Activated T-cell treated with anti-CD3 and anti-CD28 coated beads, Interleukin-2, amount 50 U/mL, for 1 hour (primary cell): ENCODE measurements at places on chromosomes 4 and X.

- DNase-seq, result no peak
Measured at GRCh38 chr4:125784741-125785140, 470.0 kb downstream of the FAT4 start.

DNA sequence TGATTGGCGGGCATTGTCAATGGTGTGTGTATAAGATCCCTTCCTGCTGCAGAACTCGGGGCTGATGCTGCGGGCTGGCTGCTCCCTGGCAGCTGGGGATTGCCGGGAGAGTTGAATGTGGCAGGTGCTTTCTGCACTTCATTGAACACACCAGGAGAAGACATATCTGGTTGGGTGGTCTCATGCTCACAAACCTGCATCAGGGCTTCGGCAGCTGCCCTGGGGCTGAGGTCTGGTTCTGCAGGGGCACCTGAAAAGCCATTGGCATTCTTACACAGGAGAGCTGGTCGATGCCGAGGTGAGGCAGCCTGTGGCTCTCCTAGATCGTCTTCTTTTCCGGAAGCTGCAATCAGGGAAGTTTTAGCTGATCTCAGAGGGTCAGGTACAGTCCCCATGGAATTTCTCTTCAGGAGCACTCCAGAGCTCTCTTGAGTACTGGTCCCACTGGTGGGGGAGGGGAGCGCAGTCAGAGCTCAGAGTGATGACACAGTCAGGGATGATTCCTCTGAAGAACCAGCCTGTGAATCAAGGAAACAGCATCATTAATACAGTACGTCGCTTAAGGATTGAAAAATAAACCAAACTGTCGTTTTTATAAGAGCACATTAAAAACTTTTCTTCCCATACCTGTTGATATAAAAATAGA lies 57.8 kb downstream of the GPRIN3 start:
- DNase-seq, result no peak

GRCh38 chr4:92106816-92107215 lies 196.9 kb upstream of the GRID2 start:
- no peak for DNase-seq

GRCh38 chr4:7062816-7063215 lies 5.0 kb downstream of the GRPEL1 start:
- no peak for DNase-seq

GRCh38 chr4:2795893-2796848 lies 3.3 kb downstream of the SH3BP2 start:
- DNase-seq, result peak; percentile 16

- no peak for DNase-seq
Measured at GRCh38 chrX:129695937-129696336, 41.2 kb upstream of the APLN start.

DNA sequence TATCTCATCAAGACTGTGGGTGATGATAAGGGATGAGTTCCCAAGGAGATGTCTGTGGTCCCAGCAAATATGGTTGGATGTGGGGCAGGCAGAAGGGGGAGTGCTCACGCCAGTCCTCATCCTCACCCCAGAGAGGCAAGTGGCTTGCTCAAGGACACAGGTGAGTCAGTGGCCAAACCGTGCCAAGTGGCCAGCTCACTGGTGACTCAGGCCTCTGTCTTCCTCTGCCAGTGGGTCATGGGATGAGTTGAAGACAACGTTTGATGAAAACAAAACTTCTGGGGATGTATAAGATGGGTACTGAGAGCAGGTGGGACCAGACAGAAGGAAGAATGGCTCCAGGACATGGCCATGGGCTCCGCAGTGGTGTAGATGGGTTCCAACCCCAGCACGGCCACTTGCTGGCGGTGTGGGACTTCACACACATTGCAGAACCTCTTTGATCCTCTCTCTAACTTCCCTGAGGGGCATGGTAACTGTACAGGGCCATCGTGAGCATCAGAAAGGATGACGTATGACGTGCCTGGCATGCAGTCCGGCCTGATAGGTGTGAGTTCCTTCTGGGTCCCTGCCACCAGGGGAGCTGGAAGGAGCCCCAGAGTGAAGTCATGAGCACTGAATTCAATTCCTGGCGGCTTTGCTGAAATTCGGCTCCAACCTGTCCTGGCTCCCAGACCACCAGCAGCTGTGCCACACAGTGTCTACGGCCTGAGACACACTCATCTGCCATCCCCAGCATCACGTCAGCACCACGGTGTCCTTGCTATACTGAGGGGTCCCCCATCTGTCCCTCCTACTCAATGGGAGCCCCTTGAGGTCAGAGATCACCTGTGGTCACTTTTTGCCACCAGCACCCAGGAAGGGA lies 41.3 kb upstream of the GPR78 start:
- no peak for DNase-seq
